ENCODE measurements at places on chromosomes 7 and 10.

DNA sequence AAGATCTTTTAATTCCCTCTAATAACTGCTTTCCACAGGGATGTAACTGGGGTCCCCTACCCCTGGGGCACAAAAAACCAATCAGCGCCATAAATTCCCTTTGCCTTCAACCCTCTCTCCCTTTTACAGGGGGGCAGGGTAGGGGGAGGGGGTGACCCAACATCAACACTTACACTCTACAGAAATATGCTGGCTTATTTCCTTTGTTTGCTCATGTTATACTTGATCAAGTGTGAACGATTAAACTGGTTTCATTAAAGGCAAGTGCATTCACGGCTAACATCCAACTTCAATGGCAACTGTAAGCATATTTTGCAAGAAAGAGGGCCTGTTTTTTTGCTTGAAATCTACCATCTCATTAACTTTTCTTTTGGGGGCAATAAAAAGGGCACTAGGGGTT is 2.9 kb downstream of the CTBP2 start:
- no peak for DNase-seq

DNA sequence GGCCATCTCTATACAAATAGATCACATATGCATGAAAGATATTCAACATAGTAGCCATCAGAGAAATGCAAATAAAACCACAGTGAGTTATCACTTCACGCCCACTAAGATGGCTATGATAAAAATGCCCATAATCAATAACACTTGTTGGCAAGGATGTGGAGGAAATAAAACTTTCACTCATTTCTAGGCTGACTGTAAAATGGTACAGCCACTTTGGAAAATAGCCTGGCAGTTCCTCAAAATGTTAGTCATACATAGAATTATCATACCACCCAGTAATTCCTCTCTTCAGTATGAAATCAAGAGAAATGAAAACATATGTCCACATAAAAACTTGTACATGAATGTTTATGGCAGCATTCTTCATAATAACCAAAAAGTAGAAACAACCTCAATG is 324.9 kb downstream of the LRRTM3 start:
- DNase-seq = no peak

- no peak for DNase-seq
Measured at GRCh38 chr7:20738518-20739481, 47.9 kb downstream of the SP8 start.

DNA sequence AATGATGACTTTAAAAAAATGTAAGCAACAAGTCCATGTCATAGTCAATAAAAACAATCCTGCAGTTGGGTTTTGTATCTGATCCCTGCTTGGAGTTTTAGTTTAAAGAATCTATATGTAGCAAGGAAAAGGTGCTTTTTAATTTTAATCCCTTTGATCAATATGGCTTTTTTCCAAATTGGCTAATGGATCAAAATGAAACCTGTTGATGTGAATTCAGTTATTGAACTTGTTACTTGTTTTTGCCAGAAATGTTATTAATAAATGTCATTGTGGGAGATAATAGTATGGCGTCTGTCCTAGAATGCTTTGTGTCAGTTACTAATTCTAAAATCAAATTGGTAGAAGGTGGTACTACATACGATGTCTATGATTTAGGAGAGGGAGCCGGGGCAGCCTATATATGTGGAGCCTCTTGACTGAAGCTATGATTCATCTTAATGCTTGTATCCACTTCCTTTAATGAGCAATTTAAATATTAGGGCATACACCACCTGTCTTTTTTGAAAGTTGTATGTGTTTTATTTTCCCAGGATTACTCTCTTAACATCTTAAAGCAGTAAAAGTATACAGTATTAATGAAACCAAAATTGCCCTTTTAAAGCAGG is 10.3 kb upstream of the PBLD start:
- DNase-seq = no peak

GRCh38 chr7:93678185-93678584 is 103.7 kb upstream of the CALCR start:
- DNase-seq = no peak

GRCh38 chr7:69108097-69108496 is 490.2 kb upstream of the AUTS2 start:
- no peak for DNase-seq

DNA sequence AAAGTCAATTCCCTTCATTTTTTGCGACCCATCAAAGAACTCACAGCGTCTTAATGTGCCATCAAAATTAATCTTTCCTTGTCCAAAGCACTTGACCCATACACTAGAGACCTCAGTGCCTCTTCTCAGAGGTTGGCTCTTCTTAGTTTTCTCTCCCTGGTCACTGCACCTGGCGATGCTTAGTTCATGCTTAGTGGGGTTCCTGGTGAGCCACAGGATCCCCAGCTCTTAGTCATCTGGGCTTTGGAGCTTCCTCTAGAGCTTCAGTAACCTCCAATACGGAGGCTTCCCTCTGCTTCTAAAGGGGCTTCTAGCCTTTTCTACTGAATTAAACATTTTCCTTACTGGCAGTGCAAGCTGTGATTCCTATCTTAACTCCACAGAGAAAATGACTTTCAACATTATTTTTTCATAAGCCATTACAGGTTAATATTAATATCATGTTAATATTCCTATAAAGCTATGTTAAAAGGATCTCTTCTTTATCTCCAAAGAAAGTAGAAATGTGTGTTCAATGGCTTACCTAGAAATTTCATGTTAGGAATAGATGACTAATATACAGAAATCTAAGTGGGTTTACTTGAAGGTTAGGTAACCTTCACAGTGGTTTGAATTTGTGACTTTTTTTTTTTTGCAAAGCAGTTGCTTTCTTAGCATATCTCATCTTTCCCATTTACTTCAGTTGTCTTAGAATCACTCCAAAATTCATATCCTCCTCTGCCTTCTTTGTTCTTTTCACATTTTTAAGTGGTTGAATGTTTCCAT is 295.2 kb downstream of the CAMK1D start:
- DNase-seq = no peak

DNA sequence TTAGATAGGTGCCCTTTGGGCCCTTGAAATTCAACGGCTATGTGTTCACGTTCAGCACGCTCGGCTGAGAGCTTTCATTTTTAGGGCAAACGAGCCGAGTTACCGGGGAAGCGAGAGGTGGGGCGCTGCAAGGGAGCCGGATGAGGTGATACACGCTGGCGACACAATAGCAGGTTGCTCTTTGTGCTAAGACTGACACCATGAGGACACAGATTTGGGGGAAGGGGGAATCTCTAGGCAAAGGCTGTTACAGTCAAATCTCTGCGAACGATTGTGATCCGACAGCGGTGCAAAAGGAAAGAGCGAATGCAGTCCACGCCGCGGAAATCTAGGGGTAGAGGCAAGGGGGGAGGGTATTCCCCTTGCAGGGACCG is 667 bp downstream of the KLLN start:
- DNase-seq = no peak

DNA sequence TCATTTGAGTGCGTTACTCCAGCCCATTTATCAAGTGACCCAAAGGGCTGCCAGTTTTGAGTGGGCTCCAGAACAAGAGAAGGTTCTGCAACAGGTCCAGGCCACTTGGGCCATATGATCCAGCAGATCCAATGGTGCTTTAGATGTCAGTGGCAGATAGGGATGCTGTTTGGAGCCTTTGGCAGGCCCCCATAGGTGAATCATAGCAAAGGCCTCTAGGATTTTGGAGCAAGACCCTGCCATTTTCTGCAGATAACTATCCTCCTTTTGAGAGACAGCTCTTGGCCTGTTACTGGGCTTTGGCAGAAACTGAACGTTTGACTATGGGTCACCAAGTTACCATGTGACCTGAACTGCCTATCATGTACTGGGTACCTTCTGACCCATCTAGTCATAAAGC is 358.8 kb upstream of the SEMA3C start:
- no peak for DNase-seq

GRCh38 chr10:124092860-124093773 is at the start of gene CHST15:
Gene CHST15 (minus strand): TSS chr10:124093598. CDS start chr10:124046212, 47,386 bp downstream.
- DNase-seq = peak; percentile 54

GRCh38 chr10:26423722-26424121 is 14.4 kb upstream of the APBB1IP start:
- no peak for DNase-seq

- DNase-seq = no peak
Measured at GRCh38 chr7:42192851-42193461, 44.1 kb downstream of the GLI3 start.

DNA sequence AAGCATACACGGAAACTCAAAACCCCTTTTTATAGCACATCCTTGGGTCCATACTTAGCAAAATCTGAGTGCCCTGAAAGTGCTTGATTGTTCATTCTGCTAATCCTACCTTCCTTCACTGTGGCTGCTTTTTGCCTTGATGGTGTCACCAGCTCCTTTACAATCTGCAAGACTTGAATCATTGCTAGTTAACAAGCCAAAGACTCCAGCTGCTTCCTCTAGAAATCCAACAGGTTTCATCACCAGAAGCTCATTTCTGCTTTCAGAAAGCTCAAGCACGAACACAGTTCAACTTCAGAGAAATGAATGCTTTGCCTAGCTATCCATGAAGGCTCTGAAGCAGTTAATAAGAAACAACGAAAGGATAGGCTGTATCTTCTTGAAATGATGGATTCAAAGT is 38.0 kb downstream of the USP6NL start:
- peak; percentile 48 for DNase-seq

DNA sequence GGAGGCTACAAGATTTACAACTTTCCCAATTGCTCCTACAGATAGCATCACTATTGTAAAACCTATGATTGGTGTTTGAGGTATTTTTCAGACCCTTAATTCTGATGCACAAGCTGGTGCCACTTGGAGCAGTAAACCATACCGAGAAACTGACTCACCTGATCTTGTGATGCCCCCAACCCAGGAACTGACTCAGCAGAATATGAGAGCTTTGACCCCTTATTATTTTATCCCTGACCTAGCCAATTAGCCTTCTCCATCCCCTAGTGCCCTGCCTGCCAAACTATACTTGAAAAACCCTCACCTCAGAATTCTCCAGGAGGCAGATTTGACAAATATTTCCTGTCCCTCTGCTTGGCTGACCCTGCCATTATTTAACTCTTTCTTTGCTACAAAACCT is 585.9 kb upstream of the GHITM start:
- no peak for DNase-seq

GRCh38 chr10:4234661-4235060 is 449.7 kb upstream of the KLF6 start:
- no peak for DNase-seq

DNA sequence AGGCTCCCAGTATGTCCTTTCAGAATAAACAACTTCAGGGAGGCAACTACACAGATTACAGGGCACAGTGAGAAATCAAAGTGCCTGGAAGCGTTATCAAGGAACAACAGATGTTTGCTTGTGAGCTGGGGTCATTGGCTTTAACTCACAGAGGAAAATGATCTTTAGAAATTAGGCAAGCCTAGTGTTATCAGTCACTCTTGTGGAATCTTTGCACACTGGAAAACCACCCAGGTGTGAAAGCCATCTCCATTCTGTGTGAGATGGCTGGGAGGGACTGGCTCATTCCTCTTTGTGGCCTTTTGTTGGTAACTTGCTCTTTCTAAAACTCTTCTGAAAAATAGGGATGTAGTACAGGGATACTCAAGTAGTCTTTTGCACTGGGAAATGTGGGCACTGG is 716.0 kb downstream of the XPNPEP1 start:
- no peak for DNase-seq

DNA sequence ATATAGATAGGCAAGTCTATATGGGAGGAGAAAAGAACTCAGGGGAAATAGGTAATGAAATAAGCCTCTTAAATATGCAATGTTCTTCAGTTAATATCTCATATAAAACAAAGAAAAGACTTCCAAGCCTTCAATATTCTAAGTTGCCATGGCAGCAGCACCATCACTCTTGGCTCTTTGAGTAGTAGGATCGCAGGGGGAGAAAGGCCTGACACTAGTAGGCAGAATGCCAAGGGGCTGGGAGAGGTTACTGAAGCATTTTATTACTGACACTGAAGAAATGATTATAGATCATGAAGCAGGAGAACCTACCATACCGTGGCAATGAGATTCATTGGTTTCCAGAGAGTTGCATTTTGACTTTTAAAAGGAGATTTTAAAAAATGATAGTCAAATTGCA is 193.9 kb downstream of the NXPH1 start:
- DNase-seq = no peak

- DNase-seq = no peak
Measured at GRCh38 chr7:150381096-150381495, 2.0 kb downstream of the ZNF775 start.

GRCh38 chr10:131728286-131729228 is 172.3 kb upstream of the PPP2R2D start:
- DNase-seq = no peak

DNA sequence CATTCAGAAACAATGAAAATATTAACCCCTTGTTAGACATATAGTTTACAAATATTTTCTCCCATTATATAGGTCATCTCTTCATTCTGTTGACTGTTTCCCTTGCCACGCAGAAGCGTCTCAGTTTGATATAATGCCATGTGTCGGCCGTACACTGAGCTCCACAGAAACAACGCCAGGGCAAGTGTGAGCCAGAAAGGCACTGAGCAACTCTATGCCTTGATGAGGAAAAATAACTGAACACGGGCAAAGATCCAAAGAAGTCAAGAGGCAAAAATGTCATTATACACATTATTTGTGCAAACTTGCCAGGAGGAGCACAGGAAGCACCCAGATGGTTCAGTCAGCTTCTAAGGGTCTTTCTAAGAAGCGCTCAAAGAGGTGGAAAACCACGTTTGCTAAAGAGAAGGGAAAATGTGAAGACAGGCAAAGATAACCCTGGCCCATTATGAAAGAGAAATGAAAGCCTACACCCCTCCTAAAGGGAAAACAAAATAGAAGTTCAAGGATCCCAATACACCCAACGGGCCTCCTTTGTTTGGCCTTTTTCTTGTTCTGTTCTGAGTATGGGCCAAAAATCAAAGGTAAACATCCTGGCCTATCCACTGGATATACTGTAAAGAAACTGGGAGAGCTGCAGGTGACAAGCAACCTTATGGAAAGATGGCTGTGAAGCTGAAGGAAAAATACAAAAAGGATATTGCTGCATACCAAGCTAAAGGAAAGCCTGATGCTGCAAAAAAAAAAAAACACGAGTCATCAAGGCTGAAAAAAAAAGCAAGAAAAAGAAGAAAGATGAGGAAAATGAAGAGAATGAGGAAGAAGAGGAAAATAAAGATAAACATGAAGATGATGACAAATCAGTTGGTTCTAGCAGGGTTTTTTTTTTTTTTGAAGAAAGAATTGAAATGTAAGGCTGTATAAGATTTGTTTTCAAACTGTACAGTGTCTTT is 15.5 kb downstream of the ARHGAP12 start:
- peak; percentile 49 for DNase-seq

All from fibroblast of mammary gland (primary cell).